ENCODE measurements at places on chromosomes 1 and 21. TPM values are rescaled to one million over a fixed set of nuclear protein-coding genes. Genes with fewer than 3 reads are reported as not detected.

DNA sequence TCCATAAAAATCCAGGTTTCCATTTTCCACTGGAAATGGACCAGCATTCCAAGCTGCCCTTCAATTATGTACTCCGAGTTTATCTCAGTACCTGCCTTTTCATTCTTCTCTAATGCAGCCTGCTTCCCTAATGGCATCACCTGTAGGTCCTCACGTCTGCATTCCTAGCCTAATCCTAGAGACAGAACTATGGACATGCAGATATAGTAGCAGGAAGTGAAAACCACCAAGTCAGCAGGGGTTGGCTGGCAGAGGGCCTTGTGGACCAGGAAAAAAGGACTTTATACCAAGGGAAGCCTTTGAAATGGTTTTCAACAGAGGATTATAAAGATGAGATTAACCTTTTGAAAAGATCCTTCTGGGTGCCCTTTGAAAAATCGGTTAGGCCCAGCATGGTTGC lies 135.7 kb upstream of the L1TD1 start:
- no peak for DNase-seq

DNA sequence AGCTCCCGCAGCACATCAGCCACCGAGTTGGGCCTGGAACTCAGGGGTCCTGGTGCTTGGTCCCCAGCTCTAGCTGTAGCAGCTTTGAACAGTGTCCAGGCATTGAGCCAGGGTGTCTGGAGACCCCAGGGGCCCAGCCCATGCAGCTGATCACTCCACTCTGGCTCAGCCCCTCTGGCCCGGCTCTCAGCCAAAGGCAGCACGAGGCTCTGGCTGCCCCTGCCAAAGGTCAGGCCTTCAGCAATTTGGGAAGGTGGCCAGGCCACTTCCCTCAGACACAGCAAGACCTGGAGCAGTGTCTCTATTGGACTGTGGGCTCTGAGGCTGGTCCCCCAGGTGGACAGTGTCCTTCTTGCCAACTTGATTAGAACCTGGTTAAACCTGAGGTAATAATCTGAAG lies 34.4 kb upstream of the RNF19B start:
- DNase-seq, result no peak

- DNase-seq, result no peak
Observed at GRCh38 chr21:26847002-26847401, 1.8 kb upstream of the ADAMTS1 start.

The OR10K1 gene
- total RNA-seq, result not detected

GRCh38 chr21:26307640-26308039 lies 137.1 kb upstream of the APP start:
- no peak for DNase-seq

DNA sequence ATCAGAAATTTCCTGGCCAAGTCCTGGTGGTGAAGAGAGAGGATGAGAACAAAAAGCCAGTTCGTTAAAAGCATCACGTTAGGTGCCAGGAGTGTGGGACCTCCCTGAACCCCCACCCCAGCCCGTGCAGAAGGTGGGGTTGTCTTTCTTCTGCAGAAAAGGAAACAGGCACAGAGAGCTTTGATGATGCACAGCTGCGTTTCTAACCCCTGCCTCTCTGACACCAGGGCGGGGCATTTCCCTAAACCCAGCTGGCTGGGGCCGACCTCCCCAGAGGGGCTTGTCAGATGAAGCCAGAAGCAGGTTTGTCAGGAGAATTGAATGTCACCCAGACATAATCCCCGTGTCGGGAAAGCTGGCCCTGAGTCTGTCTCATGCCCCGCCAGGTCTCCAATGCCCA lies 189.3 kb upstream of the EDN2 start:
- no peak for DNase-seq

The MASP2 gene
- total RNA-seq, result not detected

GRCh38 chr21:15978215-15978738 lies 248.5 kb downstream of the USP25 start:
- DNase-seq, result no peak

The PROX1 gene
- 2.8 TPM for total RNA-seq

The AUNIP gene
- not detected for total RNA-seq

GRCh38 chr1:63703701-63704107 lies 70.1 kb upstream of the ROR1 start:
- DNase-seq, result no peak

The DIRAS3 gene
- 2.2 TPM for total RNA-seq

The GJA8 gene
- not detected for total RNA-seq

DNA sequence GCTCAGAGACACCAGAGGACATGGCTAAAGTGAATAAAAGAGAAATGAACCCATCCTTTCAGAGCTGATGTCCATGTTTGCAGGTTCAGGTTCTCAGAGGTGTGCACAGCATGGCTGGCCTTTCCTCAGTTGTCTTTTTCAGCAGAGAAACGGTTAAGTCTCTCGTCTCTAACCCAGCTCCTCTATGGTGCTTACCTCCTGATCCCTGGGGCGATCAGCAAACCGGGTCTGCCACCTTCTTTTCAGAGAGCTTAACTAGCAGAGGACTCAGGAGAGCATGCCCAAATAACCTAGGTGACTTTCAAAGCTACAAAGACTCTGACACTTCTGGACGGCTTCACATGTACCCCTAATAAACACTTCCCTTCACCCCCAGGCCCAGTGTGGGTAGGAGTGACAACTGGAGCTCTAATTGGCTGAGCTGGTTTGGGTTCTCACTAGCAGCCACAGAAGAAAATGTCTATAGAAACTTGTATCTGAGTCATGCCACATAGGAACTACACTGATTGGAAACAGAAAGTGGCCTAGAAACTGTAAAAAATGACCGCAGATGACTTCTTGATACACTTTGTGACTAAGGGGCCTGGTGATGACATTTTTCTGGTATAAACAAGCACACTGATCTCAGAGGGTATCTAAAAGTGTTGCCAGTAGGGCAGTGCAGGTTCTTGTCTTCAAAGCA lies at the start of gene AIM2:
AIM2 (minus strand) TSS at position 329 of the 682 bp plus-strand sequence. CDS start 3,267 bp downstream, outside the sequence.
- no peak for DNase-seq

The GJB3 gene
- total RNA-seq, result 1.3 TPM

DNA sequence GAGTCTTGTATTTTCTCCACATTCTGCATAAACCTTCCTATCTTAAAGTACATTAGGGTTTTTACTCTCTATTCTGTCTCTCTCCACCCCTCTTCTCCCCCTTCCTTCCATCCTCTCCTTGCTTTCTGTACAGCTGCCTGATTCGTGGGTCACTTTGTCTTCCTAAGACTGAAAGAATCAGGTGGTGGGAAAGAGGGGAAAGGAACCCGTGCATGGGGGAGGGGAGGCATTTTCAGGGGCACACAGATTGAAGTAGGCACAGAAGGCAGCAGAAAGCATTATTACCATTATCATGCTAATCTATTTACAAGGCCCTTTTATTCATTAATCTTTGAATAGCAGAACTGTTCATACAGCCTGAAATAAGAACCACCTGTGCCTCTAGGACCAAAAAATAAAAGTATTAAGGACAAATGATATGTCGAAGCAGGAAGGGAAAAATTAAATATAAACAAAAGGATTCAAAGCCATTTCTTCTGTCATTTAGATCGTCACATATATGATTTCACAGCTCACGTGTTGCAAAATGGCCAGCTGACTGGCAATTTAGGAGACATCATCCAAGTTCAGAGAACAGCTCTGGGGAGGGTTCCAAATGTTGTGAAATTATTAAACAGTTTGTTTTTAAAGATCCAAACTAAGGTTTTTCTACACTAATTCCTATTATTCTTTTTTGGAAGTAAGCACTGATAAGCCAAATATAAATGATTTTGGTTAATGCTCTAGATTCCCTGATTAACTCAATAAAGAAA lies 154.6 kb downstream of the PBX1 start:
- DNase-seq, result no peak

DNA sequence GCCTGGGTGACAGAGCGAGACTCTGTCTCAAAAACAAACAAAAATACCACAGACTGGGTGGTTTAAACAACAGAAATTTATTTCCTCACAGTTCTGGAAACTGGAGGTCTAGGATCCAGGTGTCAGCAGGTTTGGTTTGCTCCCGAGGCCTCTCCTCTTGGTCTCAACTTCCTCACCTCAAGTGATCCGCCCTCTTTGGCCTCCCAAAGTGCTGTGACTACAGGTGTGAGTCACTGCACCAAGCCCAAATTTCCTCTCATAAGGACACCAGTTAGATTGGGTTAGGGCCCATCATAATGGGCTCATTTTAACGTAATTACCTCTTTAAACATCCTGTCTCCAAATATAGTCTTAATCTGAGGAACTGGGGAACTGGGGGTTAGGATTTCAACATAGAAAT lies 35.5 kb downstream of the MFSD2A start:
- no peak for DNase-seq

The CDC42BPA gene
- total RNA-seq, result 66.8 TPM

The TSTD1 gene
- total RNA-seq, result 13.1 TPM

DNA sequence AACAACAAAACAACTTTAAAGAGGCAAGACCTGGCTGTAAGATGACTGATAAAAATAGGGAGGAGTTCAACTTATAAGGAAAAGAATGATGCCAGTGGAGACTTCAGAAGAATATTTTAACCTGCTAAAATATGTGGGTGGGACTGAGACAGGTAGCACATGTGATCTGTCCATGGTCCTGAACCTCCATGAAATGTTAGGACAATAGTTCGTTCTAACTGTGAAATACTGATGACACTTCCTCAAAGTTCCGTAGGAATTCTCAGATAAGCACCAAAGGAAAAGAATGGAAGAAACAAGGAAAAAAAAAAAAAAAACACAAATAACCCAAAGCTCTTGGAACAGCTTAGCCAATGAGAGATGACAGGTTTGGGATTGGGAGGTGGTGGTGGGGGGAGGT lies 44.7 kb downstream of the CDC42BPA start:
- DNase-seq, result no peak

The LORICRIN gene
- total RNA-seq, result not detected

GRCh38 chr1:116581323-116581885 lies 10.6 kb upstream of the CD58 start:
- DNase-seq, result no peak

DNA sequence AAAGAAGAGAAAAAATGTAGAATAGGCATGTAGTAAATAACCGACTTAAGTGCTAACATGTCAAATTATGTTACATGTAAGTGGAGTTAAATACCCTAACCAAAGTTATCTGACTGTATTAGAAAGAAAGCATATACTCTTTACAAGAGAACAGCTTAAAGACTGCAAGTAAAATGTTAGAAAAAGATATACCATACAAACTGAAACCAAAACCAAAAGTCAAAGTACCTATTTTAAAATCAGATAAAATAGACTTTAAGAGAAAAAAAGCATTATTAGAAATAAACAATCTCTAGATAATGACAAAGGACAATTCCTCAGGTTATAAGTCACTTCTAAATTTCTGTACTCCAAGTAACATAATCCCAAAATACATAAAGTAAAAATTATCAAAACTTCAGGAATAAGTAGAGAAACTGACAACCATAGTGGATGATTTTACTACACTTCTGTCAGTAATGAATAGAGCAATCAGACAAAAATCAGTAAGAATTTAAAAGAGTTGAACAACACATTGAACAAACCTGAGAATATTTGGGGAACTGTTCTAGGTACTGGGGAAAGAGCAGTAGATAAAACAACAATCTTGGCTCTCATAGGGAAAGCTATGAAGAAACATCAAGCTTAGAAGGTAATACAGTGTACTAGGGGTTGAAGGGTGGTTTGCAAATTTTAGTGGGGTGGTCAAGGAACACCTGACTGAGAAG lies 127.3 kb downstream of the TBX19 start:
- DNase-seq, result no peak

GRCh38 chr1:227450489-227450888 lies 112.9 kb upstream of the ZNF678 start:
- DNase-seq, result no peak

DNA sequence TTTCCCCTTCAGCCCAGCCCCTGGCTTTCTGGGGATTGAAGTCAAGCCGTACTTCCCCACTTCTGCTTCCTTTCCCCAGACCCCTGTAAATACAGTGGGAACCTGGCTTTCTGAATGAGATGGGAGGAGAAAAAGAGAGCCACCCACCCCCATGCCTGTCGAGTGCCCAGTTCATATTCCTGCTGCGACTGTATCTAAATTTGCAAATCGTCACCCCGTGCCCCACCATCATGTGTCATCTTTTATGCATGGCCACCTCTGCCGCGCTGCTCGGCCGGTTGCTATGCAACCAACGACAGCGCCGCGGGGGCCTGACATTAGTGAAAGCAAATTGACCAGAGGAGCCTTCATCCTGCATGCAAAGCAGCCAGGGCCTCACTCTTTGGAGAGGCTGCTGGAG lies 143.0 kb downstream of the ELAVL4 start:
- DNase-seq, result no peak

- DNase-seq, result no peak
Observed at GRCh38 chr21:29219165-29219770, 79.5 kb upstream of the BACH1 start.

The TNFRSF4 gene
- total RNA-seq, result 2.5 TPM

The RRP15 gene
- 22.8 TPM for total RNA-seq

- DNase-seq, result no peak
Observed at GRCh38 chr1:153345187-153346076, 3.2 kb downstream of the PGLYRP4 start.

GRCh38 chr1:186518822-186519381 lies 58.0 kb upstream of the PDC start:
- DNase-seq, result no peak
